ENCODE measurements at places on chromosomes 7 and 10.

DNA sequence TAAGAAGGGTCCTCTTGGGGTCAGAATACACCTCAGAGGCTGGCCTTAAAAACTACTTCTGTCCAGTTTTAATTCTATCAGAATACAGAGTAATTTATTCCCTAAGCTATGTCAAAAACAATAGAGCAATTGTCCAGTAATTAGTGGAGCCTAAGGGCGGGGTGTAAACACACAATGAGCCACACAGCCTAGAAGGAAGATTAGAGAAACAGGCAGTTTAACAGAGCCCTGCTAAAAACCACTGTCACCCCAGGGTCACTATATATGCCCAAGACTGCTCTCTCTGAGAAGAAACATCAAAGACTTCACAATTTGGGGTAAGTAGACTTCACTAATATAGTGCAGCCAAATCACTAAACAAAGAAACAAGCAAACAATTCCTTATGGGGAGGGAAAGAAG, 27.2 kb upstream of the WNT2 start:
- no peak for DNase-seq

DNA sequence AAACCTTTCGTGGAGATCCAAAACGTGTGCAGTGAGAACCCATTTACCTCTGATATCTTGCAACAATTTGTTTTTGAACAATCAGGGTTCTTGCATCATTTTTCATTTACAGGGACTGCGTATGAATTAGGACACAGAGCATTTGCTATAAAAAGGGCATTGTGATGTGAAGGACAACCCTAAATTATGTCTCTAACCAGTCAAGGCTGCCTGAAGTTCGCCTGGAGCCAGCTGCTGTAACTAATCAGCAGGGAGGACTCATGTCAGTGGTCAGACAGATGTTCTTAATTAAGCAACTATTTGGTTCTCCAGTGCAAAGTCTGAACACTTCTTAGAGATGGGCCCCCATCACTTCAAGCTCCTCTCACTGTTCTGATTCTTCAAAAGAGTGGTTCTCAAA, 674.8 kb downstream of the KCNMA1 start:
- no peak for DNase-seq

DNA sequence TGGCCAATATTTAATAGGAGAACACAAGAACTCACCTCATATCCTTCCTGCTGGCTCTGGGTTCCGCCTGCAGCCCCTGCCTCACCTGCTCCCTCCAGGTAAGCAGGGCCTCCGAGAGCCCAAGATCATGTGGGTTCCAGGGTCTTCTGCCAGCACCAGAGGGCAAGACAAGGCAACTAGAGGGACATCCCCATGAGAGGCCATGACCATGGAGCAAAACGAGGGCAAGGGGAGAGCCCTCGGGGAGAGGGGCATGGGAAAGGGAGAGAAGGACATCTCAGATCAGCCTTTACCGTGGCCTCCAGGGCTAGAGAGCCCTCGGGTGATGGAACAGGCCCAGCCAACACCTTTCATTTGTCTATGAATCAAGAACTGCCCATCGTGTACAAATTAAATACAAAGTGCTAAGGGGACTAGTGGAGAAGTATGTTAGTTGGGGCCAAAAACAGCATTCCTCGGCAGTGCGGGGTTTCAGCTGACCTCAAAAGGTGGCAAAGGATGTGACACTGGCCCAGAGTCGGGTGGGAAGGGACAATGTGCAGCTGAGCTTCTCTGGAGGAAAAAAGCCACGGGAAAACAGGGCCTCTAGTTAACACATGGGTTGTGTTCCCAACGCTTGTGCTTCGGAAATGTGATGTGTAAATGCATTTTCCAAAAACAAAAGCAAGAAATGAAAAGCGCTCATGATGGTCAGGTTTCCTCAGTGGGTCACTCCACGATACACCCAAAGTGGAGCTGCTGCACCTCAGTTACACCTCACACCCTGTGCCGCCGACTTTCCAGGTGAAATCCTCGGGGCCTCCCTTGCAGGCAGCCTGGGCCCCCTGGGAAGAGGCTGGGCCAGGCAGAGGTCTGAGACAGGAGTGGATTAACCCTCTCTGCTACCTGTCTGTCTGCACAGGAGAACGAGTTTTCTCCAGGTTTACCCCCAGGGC, 2.0 kb downstream of the AOC1 start:
- DNase-seq, result no peak

- DNase-seq, result no peak
These were observed 40.8 kb downstream of the SLC16A12 start for GRCh38 chr10:89494575-89494974.

DNA sequence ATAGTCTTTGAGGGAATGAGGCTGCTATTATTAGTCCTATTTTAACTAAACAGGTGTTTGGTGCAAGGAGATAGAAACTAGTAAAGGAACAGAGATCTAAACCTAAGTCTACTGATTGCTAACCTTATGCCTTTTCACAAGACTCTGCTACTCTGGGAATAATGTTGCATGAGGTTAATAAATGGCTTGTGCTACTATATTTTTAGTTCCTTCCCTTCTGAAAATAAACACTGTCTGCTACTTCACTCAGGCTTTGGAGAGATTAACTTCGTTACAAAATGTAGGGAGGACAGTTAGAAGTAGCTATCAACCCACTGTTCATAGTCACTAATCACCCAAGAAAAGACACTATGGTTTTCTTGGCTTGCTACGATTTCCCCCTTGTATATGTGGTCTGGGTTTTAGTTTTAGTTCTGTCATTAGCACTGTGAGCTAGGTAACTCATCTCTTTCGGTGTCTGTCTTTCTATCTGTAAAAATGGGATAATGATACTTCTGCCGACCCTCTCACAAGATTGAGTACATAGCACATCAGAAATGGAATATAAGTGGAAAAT, 296.2 kb downstream of the LRRTM3 start:
- no peak for DNase-seq

GRCh38 chr10:110833234-110833940, 38.3 kb upstream of the PDCD4 start:
- no peak for DNase-seq

DNA sequence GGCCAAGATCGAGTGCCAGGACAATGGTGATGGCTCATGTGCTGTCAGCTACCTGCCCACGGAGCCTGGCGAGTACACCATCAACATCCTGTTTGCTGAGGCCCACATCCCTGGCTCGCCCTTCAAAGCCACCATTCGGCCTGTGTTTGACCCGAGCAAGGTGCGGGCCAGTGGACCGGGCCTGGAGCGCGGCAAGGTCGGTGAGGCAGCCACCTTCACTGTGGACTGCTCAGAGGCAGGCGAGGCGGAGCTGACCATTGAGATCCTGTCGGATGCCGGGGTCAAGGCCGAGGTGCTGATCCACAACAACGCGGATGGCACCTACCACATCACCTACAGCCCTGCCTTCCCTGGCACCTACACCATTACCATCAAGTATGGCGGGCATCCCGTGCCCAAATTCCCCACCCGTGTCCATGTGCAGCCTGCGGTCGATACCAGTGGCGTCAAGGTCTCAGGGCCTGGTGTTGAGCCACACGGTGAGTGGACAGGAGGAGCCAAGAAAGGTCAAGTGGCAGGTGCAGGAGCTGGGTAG, 14.6 kb downstream of the FLNC start:
- no peak for DNase-seq

DNA sequence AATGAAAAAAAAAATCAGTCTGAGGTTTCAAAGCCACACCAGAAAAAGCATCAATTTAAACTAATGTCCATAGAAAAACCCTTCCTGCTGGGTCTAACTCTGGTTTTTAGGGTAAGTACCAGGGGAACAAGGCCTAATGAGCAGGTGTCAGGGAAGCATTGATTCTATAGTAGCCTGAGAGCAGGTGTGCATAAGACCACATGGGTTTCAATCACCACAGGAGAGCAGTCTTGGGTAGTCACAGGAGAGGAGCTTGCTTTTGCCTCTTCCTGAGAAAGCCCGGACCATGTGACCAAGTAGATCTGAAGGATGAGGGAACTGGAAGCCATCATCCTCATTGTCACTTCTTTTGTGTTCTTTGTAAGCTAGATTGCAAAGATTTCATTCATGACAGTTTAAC, 66.3 kb upstream of the AGK start:
- no peak for DNase-seq

DNA sequence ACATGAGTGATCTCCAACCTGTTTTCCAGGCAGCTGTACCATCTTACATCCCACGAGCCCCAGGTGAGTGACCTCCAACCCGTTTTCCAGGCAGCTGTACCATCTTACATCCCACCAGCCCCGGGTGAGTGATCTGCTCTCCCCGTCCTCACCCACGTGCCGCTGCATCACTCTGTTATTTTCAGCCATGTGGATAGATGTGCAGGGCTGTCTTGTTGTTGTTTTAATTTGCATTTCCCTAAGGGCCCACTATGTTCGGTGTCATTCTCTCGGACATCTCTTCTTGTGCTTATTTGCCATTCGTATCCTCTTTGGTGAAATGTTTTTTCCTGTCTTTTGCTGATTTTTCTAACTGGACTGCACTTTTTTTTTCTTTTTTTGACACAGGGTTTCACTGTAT, 17.9 kb upstream of the LARP4B start:
- no peak for DNase-seq

- DNase-seq, result no peak
These were observed 231.7 kb upstream of the CNTNAP2 start for GRCh38 chr7:145884716-145885514.

GRCh38 chr10:69636273-69636575, 6.2 kb downstream of the FAM241B start:
- no peak for DNase-seq

- DNase-seq, result no peak
These were observed 5.4 kb downstream of the VWC2 start for GRCh38 chr7:49778731-49779270.

GRCh38 chr10:75266945-75267344, 31.2 kb upstream of the COMTD1 start:
- DNase-seq, result no peak

- no peak for DNase-seq
These were observed 265.3 kb upstream of the HABP2 start for GRCh38 chr10:113287592-113287991.

DNA sequence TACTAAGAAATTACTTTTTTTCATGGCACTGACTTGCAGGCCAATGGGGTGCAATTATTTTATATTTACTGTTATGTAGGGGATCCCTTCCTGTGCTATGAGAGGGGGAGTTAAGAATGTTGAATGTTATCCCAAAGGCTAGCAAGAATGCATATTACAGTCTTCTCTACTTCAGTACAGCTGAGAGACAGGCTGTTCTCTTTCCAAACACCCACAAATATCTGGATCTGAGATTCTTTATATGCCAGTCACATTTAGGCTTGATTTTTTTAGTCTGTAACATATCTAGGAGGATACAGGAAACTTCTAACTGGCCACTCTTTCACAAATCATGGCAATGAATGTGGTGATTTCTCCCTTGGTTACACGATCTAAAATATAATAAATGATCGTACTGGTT, 266.4 kb upstream of the FZD8 start:
- DNase-seq, result no peak

GRCh38 chr7:2777898-2778535, 66.1 kb downstream of the GNA12 start:
- no peak for DNase-seq

DNA sequence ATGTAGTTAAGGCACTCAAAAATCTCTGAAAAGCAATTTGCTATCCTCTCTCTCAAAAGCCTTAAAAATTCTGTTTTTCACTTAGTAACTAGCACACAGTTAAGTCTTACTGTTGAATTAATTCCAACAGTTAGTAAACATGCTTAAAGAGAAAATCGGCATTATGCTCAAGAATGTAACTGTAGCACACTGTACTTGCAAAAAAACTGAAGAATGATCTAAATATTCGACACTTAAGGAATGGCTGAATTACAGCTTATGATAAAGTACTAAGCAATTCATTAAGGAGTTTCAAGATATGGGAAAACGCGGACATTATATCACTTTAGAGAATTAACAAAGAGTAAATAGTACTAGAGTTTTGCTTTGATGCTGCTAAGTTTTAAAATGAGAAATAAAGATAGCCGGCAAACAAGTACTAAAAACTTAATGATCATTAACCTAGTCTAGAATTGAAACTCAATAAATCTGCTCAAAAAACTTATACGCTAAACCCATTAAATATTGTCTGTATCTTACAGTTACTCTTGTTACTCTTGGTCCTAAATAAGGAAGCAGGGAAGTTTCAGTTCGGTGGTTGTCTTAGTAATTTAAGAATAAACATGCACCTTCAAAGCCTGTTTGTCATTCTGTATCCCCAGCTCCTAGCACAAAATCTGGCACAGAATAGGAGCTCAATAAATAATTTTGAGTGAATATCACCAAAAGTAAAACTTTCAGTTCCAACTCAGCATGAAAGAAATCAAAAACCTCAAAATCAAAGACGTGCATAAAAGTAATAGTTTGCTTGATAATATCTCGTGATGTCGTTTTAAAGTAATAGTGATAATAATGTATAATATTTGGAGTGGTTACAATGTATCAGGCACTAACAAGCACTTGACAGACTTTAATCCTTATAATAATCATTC, 1.2 kb downstream of the TRDMT1 start:
- no peak for DNase-seq

- DNase-seq, result no peak
These were observed 16.7 kb downstream of the SLIT1 start for GRCh38 chr10:97169063-97169462.

DNA sequence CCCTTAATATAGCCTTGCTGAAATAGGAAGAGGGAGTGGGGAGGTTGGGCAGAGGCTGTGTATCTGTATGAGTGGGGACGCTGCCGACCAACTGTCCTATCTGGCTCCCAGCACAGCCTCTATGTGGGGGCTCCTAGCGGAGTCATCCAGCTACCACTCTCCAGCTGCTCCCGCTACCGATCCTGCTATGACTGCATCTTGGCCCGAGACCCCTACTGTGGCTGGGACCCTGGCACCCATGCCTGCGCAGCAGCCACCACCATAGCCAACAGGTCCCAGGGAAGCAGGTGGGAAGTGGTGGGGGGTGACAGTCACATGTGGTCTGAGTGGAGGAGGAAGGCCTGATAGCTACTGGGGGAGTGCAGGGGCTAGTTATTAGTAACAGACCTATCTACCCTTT, 6.6 kb downstream of the MRPL43 start:
- DNase-seq, result no peak

DNA sequence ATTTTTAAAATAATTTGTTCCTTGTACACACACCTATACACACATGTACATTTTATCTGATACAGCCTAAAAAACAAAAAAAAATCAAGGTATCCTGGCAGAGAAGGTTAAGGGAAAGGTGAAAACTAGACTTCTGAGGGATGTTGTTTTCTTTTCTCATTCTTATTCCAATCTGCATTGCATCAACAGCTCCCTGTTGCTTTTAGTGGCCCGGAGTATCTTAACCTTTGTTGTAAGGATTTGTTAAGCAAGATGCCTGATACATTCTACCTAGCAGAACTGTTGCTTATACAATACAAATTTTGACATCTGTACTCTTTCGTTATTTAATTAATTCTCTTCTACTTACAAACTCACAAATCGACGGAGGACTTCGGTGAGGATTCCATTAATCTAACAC, 167.4 kb downstream of the GNAI1 start:
- no peak for DNase-seq
